Dermis microvascular lymphatic vessel endothelial cell (primary cell): ENCODE measurements at places on chromosomes 1 and 21. TPM values are rescaled to one million over a fixed set of nuclear protein-coding genes. Genes with fewer than 3 reads are reported as not detected.

SCCPDH gene
- total RNA-seq: 41.5 and 52.2 TPM in 2 replicates

CNIH3 gene
- 1.5 and 2.1 TPM in 2 replicates for total RNA-seq

HTR6 gene
- under 0.01 and 0.13 TPM in 2 replicates for total RNA-seq

RNF223 gene
- under 0.01 TPM in 1 of 2 replicates, not detected in the other for total RNA-seq

ERRFI1 gene
- total RNA-seq: 31.8 and 135 TPM in 2 replicates

C1QA gene
- not detected in 2 replicates for total RNA-seq

FCRLA gene
- total RNA-seq: 0.13 TPM in 1 of 2 replicates, not detected in the other

FBXO2 gene
- 1.4 and 1.5 TPM in 2 replicates for total RNA-seq

ATP6V1G3 gene
- 0.25 TPM in 1 of 2 replicates, not detected in the other for total RNA-seq

RAB25 gene
- total RNA-seq: not detected in 2 replicates

GPR37L1 gene
- total RNA-seq: not detected in 2 replicates

CERS2 gene
- total RNA-seq: 64.7 and 92.7 TPM in 2 replicates

RGS13 gene
- total RNA-seq: not detected in 2 replicates

PEAR1 gene
- 10.9 and 25.2 TPM in 2 replicates for total RNA-seq

CD1B gene
- not detected in 2 replicates for total RNA-seq

SLC35F3 gene
- total RNA-seq: not detected in 2 replicates

OVAAL gene
- total RNA-seq: not detected in 2 replicates

RHD gene
- total RNA-seq: 0.13 and 0.25 TPM in 2 replicates

CRNN gene
- total RNA-seq: not detected in 2 replicates

NR5A2 gene
- 2.5 and 4.9 TPM in 2 replicates for total RNA-seq

CRP gene
- total RNA-seq: not detected in 2 replicates

HLX gene
- 3.4 and 6.4 TPM in 2 replicates for total RNA-seq

ST6GALNAC5 gene
- not detected in 2 replicates for total RNA-seq

KRTAP19-3 gene
- not detected in 2 replicates for total RNA-seq

KRTAP10-12 gene
- not detected in 2 replicates for total RNA-seq

KRTAP21-2 gene
- not detected in 2 replicates for total RNA-seq

CASZ1 gene
- 1.4 and 2.3 TPM in 2 replicates for total RNA-seq

PLEKHA6 gene
- total RNA-seq: 0.89 and 1.5 TPM in 2 replicates

OSCP1 gene
- total RNA-seq: 3.6 and 4.9 TPM in 2 replicates

TRIM67 gene
- total RNA-seq: not detected in 2 replicates

EFNA3 gene
- total RNA-seq: 1.3 and 1.6 TPM in 2 replicates

NUDT4B gene
- 11.9 and 20.7 TPM in 2 replicates for total RNA-seq
